Activated CD8-positive, alpha-beta memory T cell treated with anti-CD3 and anti-CD28 coated beads, Interleukin-2, amount 50 U/mL, for 4 hours (primary cell): ENCODE measurements at places on chromosomes 2 and 18.

- DNase-seq, result no peak
Observed at GRCh38 chr2:85259879-85260278, 67.9 kb downstream of the TGOLN2 start.

- no peak for DNase-seq
Observed at GRCh38 chr2:231222318-231223000, 24.0 kb downstream of the ARMC9 start.

DNA sequence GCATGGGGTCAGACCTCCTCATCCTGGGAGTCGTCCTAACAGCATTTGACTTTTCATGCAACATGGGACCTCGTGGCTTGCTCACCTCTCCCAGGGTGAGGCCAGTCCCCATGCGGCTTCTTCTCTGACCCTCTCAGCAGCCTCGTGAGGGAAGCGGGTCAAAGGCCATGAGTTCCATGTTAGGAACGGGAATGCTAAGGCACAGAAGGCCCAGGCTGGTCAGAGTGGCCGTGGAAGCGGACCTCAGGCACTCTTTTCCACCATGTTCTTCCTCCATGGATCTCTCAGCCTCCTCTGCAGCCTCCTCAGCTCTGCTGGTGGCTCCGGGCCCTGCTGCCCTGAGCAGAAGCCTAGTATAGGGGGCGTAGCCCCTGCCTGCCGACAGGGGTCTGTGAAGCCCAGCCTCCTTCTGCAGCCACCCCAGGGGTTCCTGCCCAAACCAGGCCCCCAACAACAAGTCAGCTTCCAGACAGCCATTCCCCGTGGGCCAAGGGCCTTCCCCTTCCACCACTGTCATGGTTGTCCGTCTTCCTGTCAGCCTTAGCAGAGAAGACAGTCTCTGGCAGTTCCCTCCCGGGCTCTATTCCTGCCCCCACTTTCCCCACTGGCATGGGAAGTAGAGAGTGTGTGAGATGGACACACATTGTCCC, 60.0 kb upstream of the OTOF start:
- no peak for DNase-seq

DNA sequence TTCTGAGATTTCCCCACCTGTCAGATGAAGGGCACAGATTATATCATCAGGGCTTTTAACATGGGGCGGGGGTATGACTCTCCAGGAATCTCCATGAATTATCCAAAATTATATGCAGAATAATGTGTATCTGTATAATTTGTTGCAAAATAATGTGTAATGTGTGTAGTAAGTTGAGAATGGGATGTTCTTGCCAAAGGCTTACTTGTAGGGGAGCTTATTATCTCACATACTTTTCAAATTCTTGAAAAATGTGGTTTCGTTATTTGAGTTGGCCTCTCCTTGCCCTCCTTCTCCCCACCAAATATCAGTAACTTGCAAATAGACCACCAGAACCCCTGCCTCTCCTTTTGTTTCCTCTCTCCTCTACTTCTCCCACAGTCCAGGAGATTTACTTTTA, 35.6 kb downstream of the UBR3 start:
- no peak for DNase-seq

GRCh38 chr2:30236591-30237238, 5.4 kb downstream of the LBH start:
- DNase-seq, result no peak

GRCh38 chr2:207332480-207333212, 166.9 kb upstream of the KLF7 start:
- no peak for DNase-seq

DNA sequence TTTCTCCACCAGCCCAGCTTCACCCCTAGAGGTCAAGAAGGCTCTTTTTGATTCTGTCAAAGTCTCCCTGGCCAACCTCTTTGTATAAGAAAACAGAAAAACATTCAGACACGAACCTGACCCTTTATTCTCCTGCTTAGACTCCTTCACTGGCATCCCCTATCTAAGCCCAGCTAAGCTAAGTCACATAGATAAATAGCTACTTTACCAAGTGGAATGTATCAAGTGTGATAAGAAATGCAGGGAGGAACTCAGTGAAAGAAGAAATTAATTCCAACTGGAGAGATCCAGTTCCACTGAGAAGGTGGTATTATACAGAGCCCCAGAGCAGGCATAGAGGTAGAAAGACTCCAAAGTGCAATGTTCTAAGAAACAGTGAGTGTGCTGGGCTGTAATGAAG, 489.5 kb downstream of the TNS1 start:
- DNase-seq, result no peak

DNA sequence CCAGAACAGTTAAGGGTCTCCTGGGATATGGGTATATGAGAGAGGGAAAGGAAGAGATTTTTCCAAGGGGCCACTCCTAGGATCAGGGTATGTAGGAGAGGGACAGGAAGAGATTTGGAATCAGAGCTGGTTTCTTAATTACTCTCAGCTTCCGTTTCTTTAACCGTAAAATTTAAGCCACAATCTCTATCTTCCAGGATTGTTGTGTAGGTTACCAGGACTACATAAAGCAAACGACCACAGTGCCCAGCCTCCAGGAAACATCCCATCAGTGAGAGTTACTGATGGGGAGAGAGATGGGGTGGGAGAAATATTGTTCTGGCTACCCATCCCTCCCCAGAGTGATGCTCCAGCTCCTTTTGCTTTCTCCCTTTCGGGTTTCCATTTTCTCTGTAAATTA, 114.6 kb upstream of the THUMPD2 start:
- no peak for DNase-seq

GRCh38 chr18:8654503-8655451, 45.5 kb downstream of the RAB12 start:
- no peak for DNase-seq

DNA sequence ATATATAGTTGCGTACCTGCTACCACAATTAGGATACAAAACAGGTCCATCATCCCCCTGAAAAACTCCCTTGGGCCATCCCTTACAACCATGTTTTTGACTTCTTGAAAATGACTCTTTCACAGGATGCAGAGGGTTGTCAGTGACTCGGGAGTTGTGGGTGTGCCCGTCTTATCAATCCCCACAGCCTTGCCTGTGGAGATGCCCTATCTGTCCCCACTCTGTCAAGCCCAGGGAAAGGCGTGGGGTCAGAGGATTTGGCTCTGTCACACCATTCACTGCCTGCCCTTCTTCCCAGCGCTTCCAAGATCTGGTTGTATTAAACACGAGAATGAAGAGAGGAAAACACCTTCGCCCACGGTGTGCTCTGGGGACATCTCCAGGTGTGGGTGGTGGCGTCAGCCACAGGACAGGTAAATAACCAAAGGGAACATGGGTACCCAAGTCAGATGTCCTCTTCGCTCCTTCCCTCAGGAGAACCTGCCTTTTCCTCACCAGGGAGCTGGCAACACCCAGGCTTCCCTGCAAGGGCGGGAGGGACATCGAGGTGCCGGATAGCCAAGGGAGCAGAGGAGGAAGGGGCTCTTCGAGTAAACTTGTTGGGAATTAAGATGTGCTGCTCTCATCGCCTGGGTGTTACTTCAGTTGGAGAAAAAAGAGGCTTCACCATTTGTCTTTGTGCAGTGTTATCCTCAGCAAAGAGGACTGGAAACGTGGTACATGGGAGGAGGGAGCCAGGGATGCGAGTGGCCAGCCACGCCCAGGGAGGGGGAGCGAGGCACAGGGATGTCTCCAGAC, 100.3 kb downstream of the B3GNT2 start:
- DNase-seq, result no peak

DNA sequence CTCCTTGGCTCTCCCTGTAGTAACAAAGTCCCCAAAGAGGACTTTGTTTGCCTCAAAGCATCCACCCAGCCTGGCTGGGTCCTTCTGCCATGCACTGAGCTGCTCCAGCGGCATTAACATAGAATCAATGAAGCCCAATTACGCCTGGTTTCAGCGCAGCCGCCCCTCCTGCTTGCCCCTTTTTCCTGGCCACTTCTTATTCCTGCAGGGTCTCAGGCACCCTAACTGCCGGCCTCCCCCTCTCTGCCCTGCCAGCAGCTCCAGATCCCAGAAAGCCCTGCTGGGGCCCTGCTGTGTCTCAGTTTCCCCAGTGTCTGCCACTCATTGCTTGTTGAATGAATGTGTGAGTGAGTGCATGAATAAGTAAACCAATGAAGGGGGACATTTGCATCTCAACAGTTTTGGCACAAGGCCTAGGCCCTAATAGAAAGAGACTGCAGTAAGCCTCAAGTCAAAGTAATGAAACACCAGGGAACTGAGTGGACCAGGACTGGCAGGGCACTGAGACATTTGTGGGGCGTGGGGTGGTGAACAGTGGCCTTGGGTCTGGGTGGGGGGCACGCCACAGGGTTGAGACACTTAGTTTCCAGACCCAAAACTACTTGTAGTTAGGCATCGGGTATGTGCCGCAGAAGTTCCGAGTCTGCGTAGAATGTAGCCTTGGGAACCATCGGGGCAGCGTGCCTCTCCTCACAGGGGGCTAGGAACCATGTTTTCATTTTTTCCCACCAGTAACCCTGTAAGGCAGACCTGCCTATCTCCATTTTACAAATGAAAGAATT, 60.6 kb downstream of the SMAD7 start:
- DNase-seq, result no peak

DNA sequence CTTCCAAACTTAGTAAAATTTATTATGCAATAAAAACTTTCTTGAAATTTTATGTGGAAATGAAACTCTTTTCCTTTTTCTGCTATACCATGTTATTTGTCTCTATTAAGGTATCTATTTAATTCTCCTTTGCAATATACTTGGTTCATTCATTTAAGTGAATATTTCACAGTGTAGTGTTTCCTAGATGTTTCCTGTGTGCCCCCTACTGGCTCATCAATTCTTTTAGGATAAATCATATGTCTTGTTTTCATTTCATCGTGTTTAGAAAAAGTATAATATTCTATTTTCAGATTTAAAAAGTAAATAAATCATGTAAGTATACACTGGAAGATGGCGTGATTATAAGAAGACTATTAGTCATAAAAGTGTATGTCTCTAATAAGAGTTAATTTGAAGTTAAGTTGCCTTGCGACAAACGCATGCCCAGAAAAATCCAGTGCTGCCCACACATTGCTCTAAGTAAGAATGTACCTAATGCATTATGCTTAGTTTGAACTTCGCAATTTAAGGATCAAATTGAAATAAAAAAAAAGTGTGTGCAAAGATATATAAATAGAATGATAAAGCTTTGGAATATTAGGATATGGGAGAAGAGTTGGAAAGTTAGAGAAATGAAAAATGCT, 525.4 kb downstream of the KCNJ3 start:
- no peak for DNase-seq

GRCh38 chr2:182058056-182058455, 72.4 kb downstream of the PPP1R1C start:
- no peak for DNase-seq

DNA sequence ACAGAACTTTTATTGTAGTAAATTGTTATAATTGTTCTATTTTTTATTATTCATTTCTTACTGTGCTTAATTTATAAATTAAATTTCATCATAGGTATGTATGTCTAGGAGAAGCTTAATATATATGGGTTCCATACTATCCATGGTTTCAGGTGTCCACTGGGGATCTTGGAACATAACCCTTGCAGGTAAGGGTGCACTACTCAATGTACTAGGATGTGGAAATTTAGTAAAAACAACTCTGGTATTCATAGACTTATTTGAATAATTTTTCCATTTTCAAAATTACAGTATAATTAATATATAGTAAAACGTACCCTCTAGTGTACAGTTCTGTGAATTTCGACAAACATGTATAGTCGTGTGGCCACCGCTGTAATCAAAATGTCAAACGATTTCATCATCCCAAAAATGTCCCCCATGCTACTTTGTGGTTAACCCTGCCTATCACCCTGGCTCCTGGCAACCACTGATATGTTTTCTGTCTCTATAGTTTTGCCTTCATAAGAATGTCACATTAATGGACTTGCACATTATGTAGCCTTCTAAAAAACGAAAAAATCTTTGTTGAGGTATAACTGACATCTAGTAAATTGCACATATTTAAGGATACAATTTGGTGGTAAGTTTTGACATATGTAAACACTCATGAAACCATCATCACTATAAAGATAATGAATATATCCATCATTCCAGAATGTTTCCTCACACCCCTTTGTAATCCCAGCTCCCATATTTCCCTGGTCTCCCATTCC, 45.7 kb downstream of the ARL5A start:
- DNase-seq, result no peak

DNA sequence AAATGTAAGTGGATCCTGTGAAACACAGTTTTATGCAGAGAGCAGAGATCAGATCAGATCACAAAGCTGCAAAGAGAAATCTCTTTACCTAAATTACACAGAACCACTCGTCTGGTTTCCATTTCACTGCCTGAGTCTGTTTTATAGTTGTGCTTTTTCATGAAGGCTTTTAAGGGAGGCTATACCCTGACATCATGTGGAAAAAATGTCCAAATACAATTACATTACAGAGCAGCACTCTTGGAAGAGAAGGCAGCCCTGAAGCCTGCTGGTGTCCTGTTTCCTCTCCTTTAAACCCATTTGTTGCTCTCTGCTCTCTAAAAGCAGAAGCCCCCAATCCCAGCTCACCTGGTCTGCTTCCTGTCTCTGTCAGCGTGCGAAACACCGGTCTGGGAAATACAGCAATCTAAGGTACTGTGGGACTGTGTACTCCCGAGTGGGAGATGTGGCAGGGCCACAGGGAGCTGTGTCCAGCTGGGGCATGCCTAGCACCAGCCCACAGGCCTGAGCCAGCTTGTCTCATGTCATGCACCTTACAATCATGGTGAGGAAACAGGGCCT, 24.8 kb upstream of the ZFP36L2 start:
- no peak for DNase-seq

GRCh38 chr2:238685713-238686112, 162.2 kb upstream of the TWIST2 start:
- no peak for DNase-seq

- no peak for DNase-seq
Observed at GRCh38 chr2:3159782-3160545, 217.7 kb downstream of the EIPR1 start.

DNA sequence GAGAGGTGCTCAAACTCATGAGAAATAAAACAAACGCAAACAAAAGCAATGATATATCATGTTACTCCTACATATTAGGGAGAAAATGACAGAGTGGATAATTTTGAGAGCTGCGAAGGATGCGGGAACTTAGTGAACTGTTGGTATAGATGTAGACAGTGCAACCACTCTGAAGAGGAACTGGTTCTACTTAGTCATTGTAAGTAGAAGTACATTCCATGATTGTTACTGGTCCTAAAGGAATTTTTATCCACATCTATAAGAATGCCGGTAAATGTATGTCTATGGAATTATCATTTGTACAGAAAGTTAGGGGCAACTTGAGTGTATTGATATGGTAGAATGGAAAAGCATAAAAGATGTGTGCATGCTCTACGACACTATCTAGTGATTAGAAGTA, 1238.4 kb downstream of the LRP1B start:
- no peak for DNase-seq

GRCh38 chr2:184767059-184767458, 168.7 kb downstream of the ZNF804A start:
- no peak for DNase-seq

- DNase-seq, result no peak
Observed at GRCh38 chr2:38991899-38992298, 102.2 kb downstream of the ARHGEF33 start.

- no peak for DNase-seq
Observed at GRCh38 chr18:10262566-10262965, 191.9 kb upstream of the APCDD1 start.

- no peak for DNase-seq
Observed at GRCh38 chr2:121838551-121838950, 83.1 kb downstream of the TSN start.
